Renal pelvis (tissue), 12 donors: ENCODE measurements at places on chromosomes 11 and 22. TPM values are rescaled to one million over a fixed set of nuclear protein-coding genes. Genes with fewer than 3 reads are reported as not detected.

Gene MS4A4A
- 5.1 TPM for polyA plus RNA-seq

Gene TMPRSS5
- polyA plus RNA-seq, result 1.7 TPM

Gene ABCG4
- 0.92 TPM for polyA plus RNA-seq

Gene KRTAP5-9
- polyA plus RNA-seq, result 1.0 TPM

DNA sequence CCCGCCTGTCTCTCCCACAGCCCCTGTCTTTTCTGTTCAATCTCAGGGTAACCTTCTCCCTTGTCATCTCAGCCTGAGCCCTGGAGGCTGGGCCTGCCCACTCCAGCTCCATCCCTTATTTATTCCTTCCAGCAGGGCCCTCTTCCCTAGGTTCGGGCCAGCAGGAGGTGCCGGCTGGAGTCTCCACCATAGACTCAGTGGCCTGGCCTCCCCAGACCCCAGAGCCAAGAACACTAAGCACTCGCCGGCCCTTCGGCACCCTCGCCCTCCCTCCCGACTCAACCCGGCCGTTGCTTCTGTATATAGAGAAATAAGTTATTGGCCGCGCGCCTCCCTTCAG, 1.4 kb upstream of the RAB1B start:
- DNase-seq, result no peak

DNA sequence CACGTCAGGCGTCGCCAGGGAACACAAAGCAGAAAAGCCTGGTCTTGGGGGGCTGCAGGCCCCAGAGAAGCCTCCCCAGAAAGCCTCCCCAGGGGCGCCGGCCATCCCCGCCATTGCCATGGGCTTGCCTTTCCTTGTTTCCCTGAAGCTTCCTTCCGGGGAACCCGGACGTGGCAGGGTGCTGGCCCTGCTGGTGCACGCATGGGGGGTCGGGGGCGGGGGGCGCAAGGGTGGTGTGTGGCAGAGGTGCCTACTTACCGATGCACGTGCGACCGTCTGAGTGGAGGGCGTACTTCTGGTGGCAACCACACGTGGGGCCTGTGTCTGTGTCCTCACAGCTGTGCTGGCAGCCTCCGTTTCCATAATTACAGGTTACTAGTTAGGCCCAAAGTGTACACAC, 71.0 kb upstream of the TTLL12 start:
- DNase-seq, result no peak

GRCh38 chr22:37001826-37002225, 17.4 kb downstream of the TST start:
- no peak for DNase-seq
